ENCODE measurements at places on chromosomes 1 and 21. TPM values are rescaled to one million over a fixed set of nuclear protein-coding genes. Genes with fewer than 3 reads are reported as not detected.

DNA sequence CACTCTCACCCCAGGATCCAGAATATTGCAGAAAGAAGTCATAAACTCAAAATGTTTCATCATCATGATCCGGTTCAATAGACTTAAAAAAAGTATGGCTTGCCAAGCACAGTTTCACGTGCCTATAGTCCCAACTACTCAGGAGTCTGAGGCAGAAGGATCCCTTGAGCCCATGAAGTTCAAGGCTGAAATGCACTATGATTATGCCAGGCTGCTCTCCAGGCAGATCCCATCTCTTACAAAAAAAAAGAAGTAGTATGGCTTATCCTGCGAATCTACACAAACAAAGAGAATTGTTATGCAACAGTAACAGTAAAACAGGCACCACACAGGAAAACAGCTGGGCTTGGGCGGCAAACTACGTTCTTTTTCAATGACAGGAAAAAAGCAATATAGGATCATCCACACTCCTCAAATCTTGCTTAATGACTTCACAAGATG, 76.2 kb downstream of the EIF4G3 start:
- H3K4me1 ChIP-seq, result no peaks in the 10 kb centered on the region
- H3K4me3 ChIP-seq, result no peak overlapping the region
- H3K27me3 ChIP-seq, result no peaks in the 10 kb centered on the region
- H3K27ac ChIP-seq, result no peak overlapping the region
- no peak for DNase-seq
- H3K36me3 ChIP-seq, result no peaks in the 10 kb centered on the region

GRCh38 chr1:115432061-115432460, 94.0 kb upstream of the NGF start:
- no peaks in the 10 kb centered on the region for H3K36me3 ChIP-seq
- DNase-seq, result no peak
- no peaks in the 10 kb centered on the region for H3K4me1 ChIP-seq
- H3K27me3 ChIP-seq, result no peaks in the 10 kb centered on the region

DNA sequence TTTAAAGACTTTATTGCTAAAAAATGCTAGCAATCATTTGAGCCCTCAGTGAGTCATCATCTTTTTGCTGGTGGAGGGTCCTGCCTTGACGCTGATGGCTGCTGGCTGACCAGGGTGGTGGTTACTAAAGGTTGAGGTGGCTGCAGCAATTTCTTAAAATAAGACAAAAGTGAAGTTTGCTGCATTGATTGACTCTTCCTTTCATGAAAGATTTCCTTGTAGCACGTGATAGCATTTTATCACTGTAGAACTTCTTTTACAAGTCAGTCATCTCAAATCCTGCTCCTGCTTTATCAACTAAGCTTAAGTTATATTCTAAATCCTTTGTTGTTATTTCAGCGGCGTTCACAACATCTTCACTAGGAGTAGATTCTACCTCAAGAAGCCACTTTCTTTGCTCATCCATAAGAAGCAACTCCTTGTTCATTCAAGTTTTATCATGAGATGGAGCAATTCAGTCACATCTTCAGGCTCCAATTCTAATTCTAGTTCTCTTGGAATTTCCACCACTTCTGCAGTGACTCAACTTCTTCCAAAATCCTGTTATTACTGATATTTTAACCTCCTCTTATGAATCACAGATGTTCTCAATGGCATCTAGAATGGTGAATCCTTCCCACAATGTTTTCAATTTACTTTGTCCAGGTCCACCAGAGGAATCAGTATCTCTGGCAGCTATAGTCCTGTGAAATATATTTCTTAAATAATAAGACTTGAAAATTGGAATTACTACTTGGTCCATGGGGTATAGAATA, 17.6 kb upstream of the RGS1 start:
- no peaks in the 10 kb centered on the region for H3K4me1 ChIP-seq
- no peaks in the 10 kb centered on the region for H3K27me3 ChIP-seq
- no peak for DNase-seq
- no peak overlapping the region for H3K27ac ChIP-seq
- no peaks in the 10 kb centered on the region for H3K36me3 ChIP-seq

DNA sequence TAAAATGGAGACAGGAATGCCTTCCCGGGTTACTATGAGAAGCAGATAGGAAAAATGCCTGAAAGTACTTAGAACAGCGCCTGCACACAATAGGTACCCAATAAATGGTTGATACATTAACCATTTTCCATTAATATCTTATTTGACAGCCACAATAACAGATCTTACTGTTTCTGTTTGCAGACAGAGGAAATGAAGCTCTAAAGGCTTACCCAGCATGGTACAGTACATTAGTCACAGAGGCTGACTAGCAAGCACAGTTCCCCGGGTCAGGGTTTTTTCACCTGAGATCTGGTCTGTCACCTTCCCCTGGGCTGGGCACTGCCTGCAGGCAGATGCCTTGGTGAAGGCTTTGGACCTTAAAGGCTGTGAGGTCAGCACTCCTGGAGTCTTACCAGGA, 2.9 kb downstream of the TRIM63 start:
- H3K4me1 ChIP-seq, result no peaks in the 10 kb centered on the region
- no peak for DNase-seq
- no peak overlapping the region for H3K4me3 ChIP-seq
- no peak overlapping the region for H3K27ac ChIP-seq

The TRABD2B gene
- total RNA-seq, result 62.0 TPM

All from kidney (tissue), 22 donors.